Ovary (tissue), 10 donors: ENCODE measurements at places on chromosomes 4 and X.

- no peak for DNase-seq
Observed at GRCh38 chrX:37986893-37987292, 19.5 kb upstream of the SYTL5 start.

DNA sequence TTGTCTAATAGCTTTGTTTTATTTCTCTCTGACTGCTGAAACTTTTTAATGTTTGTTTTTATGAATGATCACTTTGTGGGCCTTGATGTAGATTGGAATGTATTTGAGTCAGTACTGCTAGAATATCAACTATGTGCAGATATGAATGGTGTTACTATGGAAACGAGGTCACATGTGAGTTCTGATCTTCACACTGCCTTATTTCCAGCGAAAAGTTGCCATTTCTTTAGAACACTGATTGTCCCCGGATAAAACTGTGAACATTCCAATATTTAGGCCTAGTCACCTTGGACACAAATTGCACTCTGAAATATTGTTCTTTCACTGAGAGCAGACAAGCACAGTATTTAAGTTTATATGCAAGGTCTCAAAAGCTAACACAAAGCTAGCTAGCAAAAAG, 27.2 kb upstream of the MAGED1 start:
- no peak for DNase-seq

- no peak for DNase-seq
Observed at GRCh38 chrX:16018291-16018690, 105.1 kb upstream of the GRPR start.

GRCh38 chr4:55396308-55397125, 760 bp downstream of the TMEM165 start:
- DNase-seq = peak; percentile 64

DNA sequence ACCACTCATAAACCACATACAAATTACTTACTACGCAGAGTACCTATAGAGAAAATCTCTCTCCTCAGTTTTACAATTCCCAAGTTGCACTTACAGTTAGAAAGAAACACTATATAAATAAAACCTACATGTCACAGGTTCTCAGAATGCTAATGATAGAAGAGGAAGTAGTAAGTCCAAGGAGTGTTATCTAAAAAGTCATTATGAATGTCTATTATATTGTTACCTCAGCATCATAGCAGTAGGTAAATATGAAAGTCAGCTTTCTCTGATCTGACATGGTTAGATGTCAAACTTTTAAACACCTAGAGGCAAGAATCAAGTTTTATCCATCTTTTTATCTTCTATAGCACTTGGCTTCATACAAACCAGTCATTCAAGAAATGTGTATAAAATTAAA, 163.2 kb upstream of the FAM241A start:
- no peak for DNase-seq

GRCh38 chr4:4539481-4539880, 2.4 kb downstream of the STX18 start:
- DNase-seq = no peak

DNA sequence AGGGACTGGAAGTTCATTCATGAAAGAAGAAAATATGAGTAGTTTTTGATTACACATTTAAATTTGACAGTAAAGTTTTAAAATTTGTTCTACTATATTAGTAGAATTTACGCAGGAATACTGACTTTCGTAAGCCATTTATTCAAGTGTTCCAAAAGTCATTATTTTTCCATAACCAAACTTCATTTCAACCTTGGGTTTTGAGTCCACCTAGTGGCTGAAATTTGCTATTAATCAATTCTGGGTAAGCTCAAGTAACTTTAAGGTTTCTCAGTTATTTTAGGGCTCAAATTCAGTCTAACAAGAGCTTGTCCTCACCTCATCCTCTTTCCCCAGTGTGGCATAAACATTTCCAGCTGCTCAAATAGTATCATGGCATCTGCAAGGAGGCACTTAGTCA, 175.4 kb downstream of the SH3BGRL start:
- DNase-seq = no peak

- no peak for DNase-seq
Observed at GRCh38 chrX:36198575-36198974, 279.0 kb downstream of the CFAP47 start.

DNA sequence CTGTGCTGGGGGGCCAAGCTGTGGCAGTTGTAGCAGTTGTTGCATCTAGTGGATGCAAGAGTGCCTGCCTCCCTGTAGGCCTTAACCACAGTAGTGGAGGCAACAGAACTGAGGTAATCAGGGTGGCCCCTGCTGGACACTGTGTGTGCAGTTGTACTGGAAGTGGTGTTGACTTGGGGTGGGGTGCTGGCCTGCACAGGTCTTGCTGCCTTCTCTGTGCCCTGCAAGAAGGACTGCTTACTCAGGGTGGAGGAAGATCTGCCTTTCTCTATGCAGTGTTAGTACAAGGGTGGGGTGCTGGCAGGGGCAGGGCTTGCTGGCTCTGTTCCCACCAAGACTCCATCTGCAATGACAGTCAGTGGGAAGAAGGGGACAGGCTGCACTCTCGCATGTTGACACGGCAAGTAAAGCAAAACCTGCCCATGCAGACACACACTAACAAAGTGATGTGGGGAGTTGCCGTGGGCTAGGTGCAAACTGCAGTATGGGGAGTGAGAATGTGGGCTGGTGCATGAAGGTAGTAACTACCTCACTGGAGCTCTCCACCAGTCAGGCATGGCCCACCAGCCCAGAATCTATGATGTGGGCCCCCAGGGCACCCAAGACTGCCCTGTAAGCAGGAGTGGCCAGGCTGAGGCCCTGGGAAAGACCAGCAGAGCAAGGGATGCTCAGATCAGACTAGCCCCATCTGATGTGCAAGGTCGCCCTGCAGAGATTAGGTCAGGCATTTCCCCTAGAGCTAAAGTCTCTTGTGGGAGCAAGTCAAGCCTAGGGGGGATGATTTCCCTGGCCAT, 594.9 kb downstream of the TECRL start:
- DNase-seq = no peak

DNA sequence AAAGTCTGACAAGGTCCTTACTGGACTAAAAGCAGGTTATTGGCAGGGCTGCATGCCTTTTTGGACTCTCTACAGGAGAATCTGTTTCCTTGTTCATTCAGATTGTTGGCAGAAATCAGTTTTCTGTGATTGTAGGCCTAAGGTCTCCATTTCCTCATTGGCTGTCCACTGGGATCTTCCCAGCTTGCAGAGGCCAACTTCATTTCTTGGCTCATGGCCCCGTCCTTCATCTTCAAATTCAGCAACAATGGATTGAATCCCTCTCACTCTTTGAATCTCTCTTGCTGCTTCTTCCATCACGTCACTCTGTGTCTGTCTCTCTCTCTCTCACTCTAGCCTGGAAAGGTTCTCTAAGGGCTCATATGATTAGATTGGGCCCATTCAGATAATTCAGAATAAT, 14.9 kb upstream of the GLUD2 start:
- no peak for DNase-seq

- DNase-seq = no peak
Observed at GRCh38 chr4:2217726-2218125, 24.2 kb downstream of the HAUS3 start.

DNA sequence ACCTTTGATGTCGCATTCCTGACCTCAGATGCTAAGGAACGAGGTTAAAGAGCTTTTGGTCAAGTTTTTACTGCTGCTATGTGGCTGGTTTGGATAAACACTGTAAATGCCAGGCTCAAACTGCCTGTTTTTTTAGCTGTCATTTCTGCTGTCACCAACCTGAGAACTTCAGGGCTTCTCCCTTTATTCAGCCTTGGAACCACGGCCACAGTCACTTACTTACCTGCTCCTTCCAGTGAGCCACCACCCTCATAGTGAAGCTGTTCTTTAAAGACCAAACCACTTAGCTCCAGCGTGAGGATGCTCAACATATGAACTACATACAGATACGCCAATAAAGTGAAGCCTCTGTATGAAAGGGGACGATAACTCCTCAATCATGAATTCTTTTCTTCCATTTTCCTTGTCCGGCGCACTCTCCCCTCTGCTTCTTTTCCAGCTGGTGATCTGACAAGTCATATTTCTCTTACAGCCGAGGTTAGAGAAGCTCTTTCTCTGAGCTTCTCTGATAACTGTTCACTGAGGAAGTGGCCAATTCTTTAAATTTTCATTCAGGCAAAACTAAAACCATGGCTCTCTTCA, 152.8 kb upstream of the ANK2 start:
- DNase-seq = no peak
